ENCODE measurements at places on chromosomes 4 and X. TPM values are rescaled to one million over a fixed set of nuclear protein-coding genes. Genes with fewer than 3 reads are reported as not detected.

The CWH43 gene
- 2.4 TPM for total RNA-seq

The FAM9B gene
- total RNA-seq = not detected

The TEX11 gene
- 0.28 TPM for total RNA-seq

The CSAG2 gene
- not detected for total RNA-seq

DNA sequence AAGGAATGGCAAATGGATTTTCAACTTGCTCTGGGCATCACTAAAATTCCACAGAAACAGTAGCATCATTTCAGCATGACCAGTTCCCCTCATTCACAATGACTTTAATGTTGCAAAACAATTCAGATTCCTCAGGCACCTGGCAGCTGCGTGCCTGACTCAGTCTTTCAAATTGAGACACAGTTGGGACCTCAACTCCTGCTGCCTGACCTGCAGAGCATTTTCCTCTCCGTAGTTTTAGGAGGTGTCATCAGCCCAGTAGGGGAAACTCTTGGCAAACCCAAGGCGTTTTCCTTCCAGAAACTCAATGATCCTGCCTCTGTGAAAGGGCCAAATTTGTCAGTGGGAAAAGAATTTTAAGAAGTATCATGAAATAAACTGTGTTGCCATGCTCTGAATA lies 388.9 kb downstream of the SPRY1 start:
- H3K27ac ChIP-seq = no peak overlapping the region
- no peak overlapping the region for H3K4me3 ChIP-seq
- no peaks in the 10 kb centered on the region for H3K4me1 ChIP-seq
- DNase-seq = no peak

DNA sequence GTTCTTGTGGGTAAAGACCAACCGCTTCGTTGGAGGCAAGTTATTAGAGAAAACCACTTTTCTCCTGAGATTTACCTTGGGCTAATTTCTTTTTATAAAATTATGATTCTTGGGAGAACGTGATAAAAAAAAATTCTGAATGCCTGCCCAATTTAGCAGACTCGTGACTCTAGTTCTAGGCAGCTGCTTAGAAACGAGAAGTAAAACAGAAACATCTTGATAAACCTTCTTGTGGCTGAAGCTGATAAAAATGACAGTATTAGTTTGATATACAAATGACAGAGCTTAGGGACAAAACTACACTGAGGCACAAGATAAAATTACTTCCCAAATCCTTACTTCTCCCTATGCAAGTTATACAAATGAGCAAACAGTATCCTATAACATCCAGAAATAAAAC lies 458.9 kb upstream of the TEX13C start:
- H3K4me3 ChIP-seq = no peak overlapping the region
- no peaks in the 10 kb centered on the region for H3K36me3 ChIP-seq
- H3K27me3 ChIP-seq = no peaks in the 10 kb centered on the region
- no peaks in the 10 kb centered on the region for H3K4me1 ChIP-seq
- DNase-seq = no peak

- peaks cover 2% of the 10 kb centered on the region for H3K27me3 ChIP-seq
- no peaks in the 10 kb centered on the region for H3K36me3 ChIP-seq
- no peak overlapping the region for H3K27ac ChIP-seq
- DNase-seq = no peak
Observed at GRCh38 chrX:110803506-110803905, 7.9 kb upstream of the CHRDL1 start.

The TNIP3 gene
- total RNA-seq = 0.63 TPM

The PTPN13 gene
- total RNA-seq = 62.3 TPM

The FBXO8 gene
- 35.3 TPM for total RNA-seq

The RASGEF1B gene
- 15.0 TPM for total RNA-seq

GRCh38 chr4:163701916-163702315 lies 207.4 kb downstream of the TMA16 start:
- DNase-seq = no peak
- no peak overlapping the region for H3K4me3 ChIP-seq
- no peaks in the 10 kb centered on the region for H3K4me1 ChIP-seq
- no peaks in the 10 kb centered on the region for H3K36me3 ChIP-seq
- H3K27ac ChIP-seq = no peak overlapping the region

The TREX2 gene
- 1.4 TPM for total RNA-seq

- no peak overlapping the region for H3K27ac ChIP-seq
- no peak for DNase-seq
- H3K4me3 ChIP-seq = no peak overlapping the region
- H3K36me3 ChIP-seq = no peaks in the 10 kb centered on the region
- H3K4me1 ChIP-seq = no peaks in the 10 kb centered on the region
Observed at GRCh38 chrX:70253377-70254062, 6.5 kb downstream of the P2RY4 start.

DNA sequence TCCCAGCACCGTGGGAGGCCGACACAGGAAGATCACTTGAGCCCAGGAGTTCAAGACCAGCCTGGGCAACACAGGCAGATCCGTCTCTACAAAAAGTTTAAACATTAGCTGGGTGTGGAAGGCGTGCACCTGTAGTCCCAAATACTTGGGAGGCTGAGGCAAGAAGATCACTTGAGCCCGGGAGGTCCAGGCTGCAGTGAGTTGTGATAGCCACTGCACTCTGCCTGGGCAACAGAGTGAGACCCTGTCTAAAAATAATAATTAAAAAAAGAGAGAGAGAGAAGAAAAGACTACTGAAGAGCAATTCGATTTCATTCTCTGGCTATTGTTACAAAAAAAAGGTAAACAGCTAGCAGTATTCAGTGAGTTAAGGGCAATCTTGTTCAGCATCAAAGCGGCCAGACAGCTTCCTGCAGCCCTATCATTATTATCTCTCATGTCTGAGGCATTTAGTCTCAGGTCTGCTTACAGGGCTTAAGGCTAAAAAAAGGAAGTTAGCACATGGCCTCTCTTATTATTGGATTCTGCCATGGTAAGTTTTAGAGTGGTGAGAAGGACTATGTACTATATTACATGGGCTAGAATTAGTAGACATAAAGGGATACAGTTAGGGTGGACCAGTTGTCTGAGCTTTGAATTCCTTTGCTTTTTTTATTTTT lies 37.9 kb downstream of the ARHGEF6 start:
- H3K27me3 ChIP-seq = no peaks in the 10 kb centered on the region
- no peak for DNase-seq
- H3K4me3 ChIP-seq = no peak overlapping the region
- no peaks in the 10 kb centered on the region for H3K4me1 ChIP-seq
- H3K27ac ChIP-seq = no peak overlapping the region
- no peaks in the 10 kb centered on the region for H3K36me3 ChIP-seq

The UGT2A1 gene
- total RNA-seq = not detected

The EXOSC9 gene
- 17.6 TPM for total RNA-seq

The RNF150 gene
- total RNA-seq = 34.2 TPM

DNA sequence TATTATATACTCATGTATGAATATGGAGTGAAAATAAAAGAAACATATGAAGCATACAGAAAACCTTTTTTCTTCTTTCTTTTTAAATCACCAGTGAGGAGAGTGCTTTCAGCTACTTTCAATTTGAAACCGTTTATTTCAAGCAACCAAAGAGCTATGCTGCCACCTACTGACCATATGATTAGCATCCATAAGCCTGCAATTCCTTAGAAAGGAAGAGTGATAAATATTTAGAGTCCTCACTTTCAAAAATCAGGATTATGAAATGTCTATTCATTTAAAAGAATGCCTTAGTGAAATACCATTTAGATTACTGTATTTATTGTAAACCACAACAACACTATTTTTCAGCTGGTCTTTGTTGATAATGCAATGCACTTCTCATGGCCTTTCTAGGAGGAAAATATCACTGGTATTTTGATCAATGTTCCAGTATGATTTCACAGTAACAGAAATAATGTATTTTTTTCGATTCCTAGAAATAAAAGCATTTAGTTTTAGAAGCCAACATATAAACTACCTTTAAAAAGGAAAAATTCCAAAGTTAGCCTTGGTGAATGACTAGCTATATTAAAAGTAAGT lies 667.6 kb downstream of the PCDH18 start:
- no peaks in the 10 kb centered on the region for H3K36me3 ChIP-seq
- peaks cover 2% of the 10 kb centered on the region for H3K4me1 ChIP-seq
- no peak overlapping the region for H3K4me3 ChIP-seq
- H3K27ac ChIP-seq = no peak overlapping the region
- H3K27me3 ChIP-seq = no peaks in the 10 kb centered on the region

DNA sequence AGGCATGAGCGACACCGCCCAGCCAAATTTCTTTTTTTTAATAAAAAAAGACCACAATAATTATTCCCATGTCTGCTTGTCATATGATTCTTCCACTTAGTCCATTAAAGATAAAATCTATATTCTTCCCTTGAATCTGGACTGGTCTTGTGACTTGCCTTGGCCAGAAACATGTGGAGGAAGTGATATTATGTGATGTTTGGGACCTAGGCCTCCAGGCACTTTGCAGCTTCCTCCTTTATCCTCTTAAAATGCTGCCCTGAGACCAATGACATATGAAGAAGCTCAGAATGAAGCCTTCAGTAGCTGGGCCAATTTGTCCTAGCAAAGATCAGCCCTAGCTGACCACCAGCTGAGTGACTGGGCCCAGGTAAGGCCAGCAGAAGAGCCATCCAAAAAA lies 250.0 kb downstream of the INPP4B start:
- no peak overlapping the region for H3K27ac ChIP-seq
- H3K27me3 ChIP-seq = no peaks in the 10 kb centered on the region
- no peaks in the 10 kb centered on the region for H3K36me3 ChIP-seq
- no peak for DNase-seq
- no peak overlapping the region for H3K4me3 ChIP-seq

The SPANXD gene
- not detected for total RNA-seq

GRCh38 chr4:24662056-24662455 lies 77.7 kb upstream of the DHX15 start:
- peaks cover 6% of the 10 kb centered on the region for H3K4me1 ChIP-seq
- H3K36me3 ChIP-seq = no peaks in the 10 kb centered on the region
- H3K27ac ChIP-seq = no peak overlapping the region
- DNase-seq = no peak

DNA sequence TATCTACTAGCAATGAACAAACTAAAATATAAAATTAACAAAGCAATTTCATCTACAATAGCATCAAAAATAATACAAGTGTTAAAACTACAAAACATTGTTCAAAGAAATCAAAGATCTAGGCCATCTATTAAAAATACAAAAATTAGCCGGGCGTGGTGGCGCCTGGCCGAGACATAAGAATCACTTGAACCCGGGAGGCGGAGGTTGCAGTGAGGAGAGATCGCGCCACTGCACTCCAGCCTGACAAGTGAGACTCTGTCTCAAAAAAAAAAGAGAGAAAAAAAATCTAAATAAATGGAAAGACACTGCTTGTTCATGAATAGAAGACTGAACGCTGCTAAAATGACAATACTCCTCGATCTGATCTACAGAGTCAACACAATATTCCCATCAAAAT lies 139.2 kb downstream of the RBM47 start:
- H3K27me3 ChIP-seq = no peaks in the 10 kb centered on the region
- no peak overlapping the region for H3K4me3 ChIP-seq
- H3K36me3 ChIP-seq = no peaks in the 10 kb centered on the region
- H3K27ac ChIP-seq = no peak overlapping the region

- no peak overlapping the region for H3K27ac ChIP-seq
- H3K36me3 ChIP-seq = no peaks in the 10 kb centered on the region
- no peaks in the 10 kb centered on the region for H3K4me1 ChIP-seq
- H3K4me3 ChIP-seq = no peak overlapping the region
- no peak for DNase-seq
- H3K27me3 ChIP-seq = no peaks in the 10 kb centered on the region
Observed at GRCh38 chr4:56742080-56742871, 61.2 kb upstream of the HOPX start.

- H3K36me3 ChIP-seq = no peaks in the 10 kb centered on the region
- no peaks in the 10 kb centered on the region for H3K4me1 ChIP-seq
- H3K4me3 ChIP-seq = no peak overlapping the region
- no peaks in the 10 kb centered on the region for H3K27me3 ChIP-seq
Observed at GRCh38 chr4:88609387-88609786, 17.1 kb downstream of the HERC3 start.

The USP51 gene
- total RNA-seq = 4.6 TPM

DNA sequence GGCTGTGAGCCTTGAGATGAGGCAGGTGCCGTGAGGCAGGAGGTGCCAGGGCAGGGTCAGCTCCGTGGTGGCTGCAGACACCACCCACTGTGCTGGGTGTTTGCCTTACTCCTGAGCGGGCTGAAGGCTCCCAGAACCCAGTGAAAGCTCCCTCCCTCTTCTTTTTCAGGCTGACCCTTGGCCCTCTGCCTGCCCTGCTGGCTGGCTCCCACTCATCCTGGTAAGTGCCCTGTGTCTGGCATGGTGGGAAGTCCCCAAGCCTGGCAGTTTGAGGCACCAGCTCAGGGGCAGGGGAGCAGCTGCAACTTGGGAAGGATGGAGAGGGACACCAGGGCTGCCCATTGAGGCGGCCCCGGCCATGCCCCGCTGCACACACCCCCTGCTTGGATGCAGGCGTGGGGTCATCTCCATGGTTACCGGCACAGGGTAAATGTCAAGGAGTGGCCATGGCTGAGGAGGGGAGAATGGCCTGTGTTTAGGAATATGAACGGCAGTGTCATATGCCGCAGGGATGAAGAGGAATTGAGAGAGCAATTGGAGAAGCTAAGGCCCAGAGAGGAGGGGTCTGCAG lies 16.8 kb downstream of the SH3BP2 start:
- DNase-seq = no peak
- H3K27ac ChIP-seq = no peak overlapping the region
- no peaks in the 10 kb centered on the region for H3K27me3 ChIP-seq

The USP27X gene
- total RNA-seq = 4.3 TPM

DNA sequence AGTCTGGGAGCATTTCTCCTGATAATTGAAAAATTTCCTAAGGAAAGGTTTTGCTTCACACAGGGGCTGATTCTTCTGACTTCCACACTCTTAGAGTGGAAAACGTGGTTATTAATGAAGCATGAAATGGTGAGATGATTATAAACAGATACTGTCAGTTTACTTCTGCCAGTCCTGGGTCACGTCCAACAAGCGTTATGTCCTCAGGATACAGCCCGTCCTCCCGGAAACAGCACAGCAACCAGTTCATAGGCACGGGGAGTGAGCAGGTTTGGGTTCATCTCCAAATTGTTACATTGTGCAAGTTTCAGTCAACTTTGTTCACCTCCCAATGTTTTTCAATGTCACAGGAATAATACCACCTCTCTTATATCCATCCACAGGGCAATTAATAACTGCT lies 98.8 kb downstream of the NPNT start:
- H3K27ac ChIP-seq = no peak overlapping the region
- peaks cover 4% of the 10 kb centered on the region for H3K4me1 ChIP-seq
- no peak overlapping the region for H3K4me3 ChIP-seq
- DNase-seq = no peak
- H3K27me3 ChIP-seq = no peaks in the 10 kb centered on the region
- no peaks in the 10 kb centered on the region for H3K36me3 ChIP-seq

DNA sequence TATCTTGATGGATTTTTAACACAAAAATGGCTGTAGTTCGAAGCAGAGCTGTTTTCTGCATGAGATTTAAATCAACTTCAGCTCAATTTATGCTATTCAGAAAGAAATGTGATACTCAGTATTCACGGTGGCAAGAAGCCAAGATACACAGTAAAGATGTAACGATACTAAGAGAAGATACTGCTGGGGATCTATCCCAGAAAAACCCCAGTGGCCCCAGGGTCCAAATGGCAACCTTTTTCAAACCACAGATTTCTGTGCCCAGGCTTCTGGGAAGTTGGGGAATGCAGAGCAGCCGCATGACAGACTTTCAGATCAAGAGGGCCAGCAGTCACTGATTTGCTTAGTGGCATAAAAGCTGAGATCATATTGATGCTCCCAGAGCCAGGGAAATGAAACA lies 353.9 kb downstream of the AFF2 start:
- no peak overlapping the region for H3K27ac ChIP-seq
- H3K27me3 ChIP-seq = no peaks in the 10 kb centered on the region
- H3K36me3 ChIP-seq = no peaks in the 10 kb centered on the region
- no peak overlapping the region for H3K4me3 ChIP-seq
- DNase-seq = no peak

GRCh38 chrX:130444641-130445336 lies 43.0 kb downstream of the RBMX2 start:
- no peak for DNase-seq
- no peaks in the 10 kb centered on the region for H3K36me3 ChIP-seq
- no peaks in the 10 kb centered on the region for H3K4me1 ChIP-seq

Data from kidney (tissue), 22 donors.